Activated CD8-positive, alpha-beta T cell treated with anti-CD3 and anti-CD28 coated beads for 36 hours (primary cell): ENCODE measurements at places on chromosomes 16 and 17.

DNA sequence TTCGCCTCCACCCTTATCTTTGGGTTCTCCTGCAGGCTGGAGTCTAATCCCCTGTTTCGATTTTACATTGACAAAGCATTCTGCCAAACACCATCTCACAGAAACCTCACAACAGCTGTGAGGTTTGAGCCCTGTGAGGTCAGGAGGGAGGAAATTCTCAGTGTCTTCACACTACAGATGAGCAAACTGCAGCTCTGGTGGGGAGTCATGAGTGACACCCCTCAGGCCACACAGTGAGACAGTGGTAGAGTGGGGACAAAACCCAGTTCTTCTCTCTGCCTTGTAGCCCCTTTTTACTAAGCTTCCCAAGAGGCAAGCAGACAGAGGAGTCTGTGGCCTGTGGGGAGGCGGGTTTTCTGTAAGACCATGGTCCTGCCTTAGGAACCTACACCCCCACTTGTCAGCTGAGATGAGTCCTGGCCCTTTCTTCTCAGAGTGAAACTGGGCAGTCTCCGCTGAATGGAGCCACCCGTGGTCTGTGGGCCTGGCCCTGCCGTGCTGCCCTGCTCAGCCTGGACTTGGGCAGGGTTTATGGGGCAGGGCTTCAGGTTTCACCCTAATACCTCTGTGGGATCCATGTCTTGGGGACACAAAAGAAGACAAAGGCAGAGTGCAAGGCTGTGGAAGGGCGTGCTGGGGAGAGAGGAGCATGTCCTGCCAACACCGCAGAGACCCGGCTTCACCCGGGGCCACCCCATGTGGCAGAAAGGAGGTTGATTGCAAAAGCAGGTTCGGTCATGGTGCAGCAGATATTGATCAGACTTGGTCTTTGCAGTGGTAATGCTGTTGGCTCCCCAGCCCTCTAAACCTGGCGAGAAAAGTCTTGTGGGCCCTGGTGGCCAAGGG lies 59.0 kb downstream of the ABR start:
- DNase-seq = no peak

GRCh38 chr16:13517841-13518240 lies 402.1 kb upstream of the ERCC4 start:
- DNase-seq = no peak

DNA sequence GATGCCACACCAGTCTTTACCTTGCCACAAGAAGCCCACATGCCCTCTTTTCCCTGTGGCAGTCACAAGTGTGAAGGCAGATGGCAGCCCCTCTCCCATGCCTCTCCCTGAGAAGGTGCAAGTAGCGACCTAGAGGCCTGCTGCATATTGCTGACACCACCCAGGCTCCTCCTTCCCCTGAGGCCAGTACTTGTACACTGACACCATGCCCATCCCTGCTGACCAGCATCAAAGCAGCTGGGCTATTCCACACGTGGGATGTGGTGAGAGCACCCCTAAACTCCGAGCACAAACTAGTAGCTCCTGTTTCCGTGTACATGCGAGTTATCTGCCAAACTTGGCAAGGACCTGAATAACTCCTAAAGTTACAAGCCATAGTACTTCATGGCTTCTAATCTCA lies 149.4 kb downstream of the AATF start:
- no peak for DNase-seq

DNA sequence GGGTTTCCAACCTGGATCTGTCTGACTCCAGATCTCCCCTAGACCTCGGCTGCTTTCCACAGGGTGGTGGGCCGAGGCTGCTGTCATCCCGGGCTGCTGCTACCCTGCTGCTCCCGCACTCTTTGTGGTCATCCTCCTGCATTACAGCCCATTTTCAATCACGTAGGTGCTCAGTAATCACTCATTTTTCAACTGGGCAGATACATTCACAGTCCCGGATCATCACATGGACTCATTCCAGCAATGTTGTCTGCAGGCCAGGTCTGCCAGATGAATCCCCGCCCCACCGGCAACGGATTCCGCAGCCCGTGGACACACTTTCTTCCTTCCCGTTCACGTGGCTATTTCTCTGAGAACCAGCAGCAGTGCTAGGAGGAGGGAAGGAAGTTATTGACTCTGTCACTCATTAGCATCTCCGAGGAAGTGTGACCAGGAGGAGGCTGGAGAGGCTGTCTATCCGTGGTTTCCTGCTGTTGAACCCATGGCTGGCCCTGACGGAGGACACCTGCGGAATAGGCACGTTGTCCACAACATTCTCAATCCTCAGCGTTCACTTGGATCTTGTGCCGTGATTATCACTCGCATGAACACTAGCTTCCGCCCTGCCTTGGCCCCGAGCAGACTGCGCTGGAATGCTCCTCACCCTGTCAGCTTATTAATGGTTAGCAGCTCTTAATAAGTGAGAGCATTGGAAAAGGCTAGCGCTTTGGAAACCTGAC lies 14.7 kb upstream of the ZCCHC14 start:
- no peak for DNase-seq
